ENCODE measurements at places on chromosomes 1 and 21. TPM values are rescaled to one million over a fixed set of nuclear protein-coding genes. Genes with fewer than 3 reads are reported as not detected.

- H3K4me3 ChIP-seq = no peak overlapping the region
- no peaks in the 10 kb centered on the region for H3K4me1 ChIP-seq
- no peaks in the 10 kb centered on the region for H3K27me3 ChIP-seq
- H3K27ac ChIP-seq = no peak overlapping the region
- H3K36me3 ChIP-seq = no peaks in the 10 kb centered on the region
Measured at GRCh38 chr1:15181564-15181963, 28.0 kb downstream of the TMEM51 start.

GRCh38 chr1:211648980-211649934 is 26.2 kb downstream of the NEK2 start:
- H3K4me1 ChIP-seq = no peaks in the 10 kb centered on the region
- no peak overlapping the region for H3K27ac ChIP-seq
- no peak overlapping the region for H3K4me3 ChIP-seq
- peak; percentile 48 for DNase-seq

DNA sequence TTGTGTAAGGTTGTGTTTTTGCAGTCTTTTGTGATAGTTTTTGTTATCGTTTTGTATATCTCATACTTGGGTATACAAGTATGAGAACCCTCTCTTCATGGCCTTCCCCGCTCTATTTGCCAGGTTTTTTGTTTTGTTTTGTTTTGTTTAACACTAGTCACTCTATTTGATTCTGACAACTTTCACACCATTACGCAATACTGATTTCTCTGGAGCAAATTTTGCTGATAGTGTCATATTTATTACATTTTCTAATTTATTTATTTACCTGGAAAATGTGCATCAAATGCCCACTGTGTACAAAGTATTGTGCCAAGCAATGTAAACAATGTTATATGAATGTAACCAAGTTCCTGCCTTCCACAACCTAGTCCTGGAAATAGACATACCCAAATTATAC is 90.1 kb downstream of the LRRC40 start:
- DNase-seq = no peak
- no peaks in the 10 kb centered on the region for H3K4me1 ChIP-seq
- H3K36me3 ChIP-seq = no peaks in the 10 kb centered on the region

DNA sequence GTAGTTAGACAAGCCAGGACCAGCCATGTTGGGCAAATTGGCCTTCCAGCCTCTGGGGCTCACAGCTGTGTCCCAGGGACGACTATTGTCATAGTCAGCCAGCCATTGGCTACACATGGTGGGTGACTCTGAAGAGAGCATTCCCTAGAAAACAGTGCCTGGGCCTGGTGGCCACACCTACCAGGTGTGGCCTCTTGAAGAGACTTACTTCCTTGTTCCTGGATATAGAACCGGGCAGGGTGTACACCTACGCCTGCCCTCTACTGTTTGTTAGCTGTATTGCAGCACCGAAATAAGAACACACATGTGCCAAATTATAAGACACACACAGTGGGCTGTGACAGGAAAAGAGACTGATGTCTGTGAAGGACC is 134.6 kb upstream of the ARHGEF16 start:
- no peaks in the 10 kb centered on the region for H3K36me3 ChIP-seq
- H3K27me3 ChIP-seq = no peaks in the 10 kb centered on the region
- H3K4me1 ChIP-seq = no peaks in the 10 kb centered on the region
- no peak overlapping the region for H3K4me3 ChIP-seq

GRCh38 chr1:15951341-15952153 is 24.4 kb downstream of the ZBTB17 start:
- H3K27ac ChIP-seq = peak overlapping the region; percentile 27
- no peaks in the 10 kb centered on the region for H3K27me3 ChIP-seq
- H3K36me3 ChIP-seq = peaks cover 14% of the 10 kb centered on the region
- H3K4me1 ChIP-seq = peaks cover 61% of the 10 kb centered on the region

DNA sequence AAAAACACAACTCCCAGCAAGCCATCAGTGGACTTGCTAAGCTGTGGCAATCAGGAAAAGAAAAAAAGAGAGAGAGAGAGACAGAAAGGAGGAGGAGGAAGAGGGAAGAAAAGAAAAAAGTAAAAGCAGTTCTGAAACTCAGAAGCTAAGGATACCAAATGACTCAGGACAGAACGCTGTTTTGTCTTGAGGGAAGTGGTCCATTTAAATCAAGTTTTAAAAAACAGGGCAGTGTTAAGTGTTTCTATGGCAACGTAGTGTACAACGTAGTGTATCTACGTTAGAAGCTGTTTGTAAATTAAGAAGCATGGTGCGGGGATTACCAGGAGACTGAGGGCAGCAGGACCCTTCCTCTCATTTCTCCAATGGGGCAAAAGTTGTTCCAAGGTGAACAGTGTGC is 5.8 kb downstream of the ADORA3 start:
- H3K4me1 ChIP-seq = no peaks in the 10 kb centered on the region
- no peak overlapping the region for H3K4me3 ChIP-seq
- no peak for DNase-seq

- H3K27ac ChIP-seq = no peak overlapping the region
- no peaks in the 10 kb centered on the region for H3K4me1 ChIP-seq
Measured at GRCh38 chr1:17944646-17945045, 163.0 kb upstream of the IGSF21 start.

ATP1A1 gene
- total RNA-seq = 342 TPM

TPTE gene
- total RNA-seq = not detected

SPRR2G gene
- not detected for total RNA-seq

ZSWIM5 gene
- 0.50 TPM for total RNA-seq

All from psoas muscle (tissue), 8 donors.